ENCODE measurements at places on chromosomes 13 and 19.
A peak's percentile ranks its signal among the peaks of the same experiment; 100 is the strongest.

DNA sequence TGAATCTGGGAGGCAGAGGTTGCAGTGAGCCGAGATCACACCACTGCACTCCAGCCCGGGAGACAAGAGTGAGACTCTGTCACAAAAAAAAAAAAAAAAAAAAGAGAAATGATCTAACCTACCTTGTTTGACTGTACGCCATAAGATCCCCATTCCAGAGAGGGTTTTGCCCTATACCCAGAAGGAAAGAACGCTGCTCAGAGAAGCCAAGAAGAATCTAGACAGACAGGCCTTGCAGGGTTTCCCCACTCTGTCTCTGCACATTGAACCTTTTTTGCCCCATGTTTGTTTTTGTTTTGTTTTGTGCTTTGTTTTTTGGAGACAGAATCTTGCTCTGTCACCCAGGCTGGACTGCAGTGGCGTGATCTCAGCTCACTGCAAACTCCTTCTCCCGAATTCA is 7.4 kb upstream of the MAP1S start:
- no peak for DNase-seq

GRCh38 chr19:7575434-7576040 is 20.1 kb upstream of the CAMSAP3 start:
- peak; percentile 54 for DNase-seq

DNA sequence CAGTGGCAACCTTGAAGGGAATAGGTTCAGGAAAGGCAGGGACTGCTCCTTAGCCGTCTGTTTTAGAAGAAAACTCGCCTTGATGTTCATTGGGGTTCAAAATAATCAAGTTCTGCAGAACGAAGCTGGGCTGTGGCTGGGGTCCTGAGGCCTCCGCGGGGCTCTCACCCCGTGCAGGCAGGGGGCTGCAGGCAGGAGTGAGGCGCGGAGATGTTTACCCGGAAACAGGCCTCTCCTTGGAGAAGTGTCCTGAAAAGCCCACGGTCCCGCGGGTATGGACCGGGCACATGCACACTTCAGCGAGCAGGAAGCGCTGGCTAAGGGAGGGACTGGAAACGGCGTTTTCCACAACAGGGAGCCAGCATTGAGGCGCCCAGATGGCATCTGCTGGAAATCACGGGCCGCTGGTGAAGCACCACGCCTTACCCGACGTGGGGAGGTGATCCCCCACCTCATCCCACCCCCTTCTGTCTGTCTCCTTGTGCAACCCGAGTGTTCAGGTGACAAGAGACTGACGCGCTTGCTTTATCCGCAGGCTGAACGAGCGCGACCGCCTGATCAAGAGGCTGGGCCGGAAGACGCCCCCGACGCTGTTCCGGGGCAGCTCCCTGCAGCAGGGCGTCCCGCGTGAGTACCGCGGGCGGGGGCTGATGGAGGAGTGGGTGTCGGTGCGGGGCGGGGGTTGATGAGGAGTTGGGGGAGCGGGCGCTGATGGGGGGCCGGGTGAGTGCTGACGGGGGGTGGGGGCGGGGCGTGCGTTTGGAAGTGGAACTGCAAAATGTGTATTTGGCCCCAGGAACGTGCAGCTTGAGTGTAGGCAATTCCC is 39.6 kb downstream of the SHISA2 start:
- no peak for DNase-seq

DNA sequence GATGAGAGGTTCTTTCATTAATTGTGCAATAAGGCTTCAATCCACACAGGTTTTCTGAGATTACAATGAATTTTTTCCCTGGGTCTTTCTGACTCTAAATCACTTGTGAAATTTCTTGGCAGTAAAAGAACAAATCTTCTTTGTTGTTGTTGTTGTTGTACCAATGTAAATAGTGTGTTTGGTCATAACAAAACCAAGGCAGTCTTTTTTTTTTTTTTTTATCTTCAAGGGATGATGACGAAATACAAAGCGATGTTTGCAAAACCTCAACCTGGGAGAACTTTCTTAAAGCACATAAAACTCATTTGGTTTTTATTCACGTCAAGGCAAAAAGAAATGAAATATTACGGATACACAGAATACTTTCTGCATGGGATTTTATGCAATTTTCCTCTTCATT is 462.0 kb downstream of the LIG4 start:
- DNase-seq = no peak

DNA sequence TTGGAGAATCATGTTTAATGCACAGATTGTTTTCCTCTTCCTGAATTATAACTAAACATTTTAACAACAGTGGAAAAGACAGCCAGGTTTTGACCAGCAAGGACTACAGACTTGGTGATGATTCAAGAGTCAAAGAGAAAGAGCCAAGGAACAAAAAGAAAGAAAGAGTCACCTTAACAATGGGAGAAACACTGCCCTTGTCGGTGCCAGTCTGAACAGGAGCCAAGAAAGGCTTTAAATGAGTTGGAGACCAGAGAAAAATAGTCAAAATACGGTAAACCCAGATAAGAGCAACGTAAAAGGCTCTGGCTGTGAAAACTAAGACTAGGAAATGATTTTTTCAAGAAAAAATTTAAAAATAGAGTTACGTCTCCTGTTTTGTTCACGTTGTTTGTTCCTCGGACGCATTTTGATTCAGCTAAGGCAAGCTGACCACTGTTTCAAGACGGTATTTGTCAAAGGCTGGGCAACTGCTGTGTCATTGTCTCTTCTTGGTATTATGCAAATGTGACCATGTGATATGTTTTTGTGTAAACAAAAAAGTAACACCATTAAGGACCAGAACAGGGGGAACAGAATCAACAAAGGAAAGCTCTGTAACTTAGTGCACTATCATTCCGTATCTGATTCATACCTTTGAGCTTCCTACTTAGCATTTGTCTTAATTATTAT is 634.5 kb downstream of the LIG4 start:
- no peak for DNase-seq

DNA sequence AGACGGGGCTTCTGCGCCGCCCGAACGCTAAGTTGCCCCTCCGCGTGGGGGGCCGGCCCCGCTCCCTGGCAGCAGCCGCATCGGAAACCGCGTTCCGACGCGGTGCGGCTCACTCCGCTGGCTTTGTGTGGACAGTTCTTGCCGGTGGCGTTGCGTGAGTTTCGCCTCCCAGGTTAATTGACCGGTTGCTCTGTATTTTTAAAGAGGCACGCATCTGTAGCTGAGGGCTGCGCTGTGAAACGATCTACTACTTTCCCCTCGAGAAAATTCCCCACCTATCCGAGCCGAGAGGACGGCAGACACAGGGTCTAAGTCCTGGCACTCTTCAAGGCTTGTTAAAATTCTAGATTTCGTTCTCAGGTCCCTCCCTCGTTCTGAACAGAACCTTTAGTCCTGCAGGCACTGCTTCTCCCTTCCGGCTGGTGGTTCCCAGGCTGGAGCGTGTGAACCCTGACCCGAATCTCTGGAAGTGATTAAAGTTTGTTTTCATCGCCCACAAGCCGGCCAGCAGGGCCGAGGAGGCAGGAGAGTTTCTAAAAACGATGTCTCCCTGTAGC is 933 bp downstream of the ARHGEF7 start:
- no peak for DNase-seq

DNA sequence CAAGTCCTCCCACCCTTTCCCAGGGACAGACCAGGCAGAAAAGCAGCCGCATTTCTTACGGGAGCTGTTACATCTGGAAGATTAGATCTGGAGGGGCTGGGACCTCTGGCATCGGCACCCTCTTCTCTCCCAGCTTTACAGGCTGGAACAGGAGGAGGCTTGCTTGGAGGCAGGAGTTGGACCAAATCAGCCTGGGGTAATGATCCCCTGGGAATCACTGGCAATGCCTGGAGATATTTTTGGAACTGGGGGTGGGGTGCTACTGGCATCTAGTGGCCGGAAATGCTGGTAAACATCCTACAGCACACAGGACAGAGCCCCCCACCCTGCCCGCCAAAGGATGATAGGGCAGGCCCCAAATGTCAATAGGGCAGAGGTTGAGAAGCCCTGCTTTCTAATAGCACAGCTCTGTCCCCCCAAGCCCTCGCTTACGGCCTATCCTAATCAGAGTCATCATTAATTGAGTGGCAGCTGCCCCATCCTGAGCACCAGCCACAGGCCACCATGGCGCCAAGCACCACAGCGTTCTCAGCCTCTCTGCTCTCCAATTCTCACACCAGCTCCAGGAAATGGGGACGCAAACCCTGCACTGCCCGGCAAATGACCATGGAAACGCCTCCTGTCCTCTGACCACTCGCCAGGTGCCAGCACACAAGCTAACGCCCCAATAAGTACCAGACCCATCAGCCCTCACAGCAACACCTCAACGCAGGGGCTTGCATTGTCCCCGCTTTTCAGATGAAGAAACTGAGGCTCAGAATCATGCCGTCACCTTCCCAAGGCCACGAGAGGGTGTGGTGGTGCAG is 20.6 kb downstream of the LRRC4B start:
- DNase-seq = no peak

- no peak for DNase-seq
Measured at GRCh38 chr13:75804605-75805004, 168.5 kb downstream of the LMO7 start.

GRCh38 chr19:8403098-8403819 is 9.8 kb upstream of the MARCHF2 start:
- no peak for DNase-seq

- no peak for DNase-seq
Measured at GRCh38 chr13:36509369-36509768, 77.1 kb downstream of the CCNA1 start.

DNA sequence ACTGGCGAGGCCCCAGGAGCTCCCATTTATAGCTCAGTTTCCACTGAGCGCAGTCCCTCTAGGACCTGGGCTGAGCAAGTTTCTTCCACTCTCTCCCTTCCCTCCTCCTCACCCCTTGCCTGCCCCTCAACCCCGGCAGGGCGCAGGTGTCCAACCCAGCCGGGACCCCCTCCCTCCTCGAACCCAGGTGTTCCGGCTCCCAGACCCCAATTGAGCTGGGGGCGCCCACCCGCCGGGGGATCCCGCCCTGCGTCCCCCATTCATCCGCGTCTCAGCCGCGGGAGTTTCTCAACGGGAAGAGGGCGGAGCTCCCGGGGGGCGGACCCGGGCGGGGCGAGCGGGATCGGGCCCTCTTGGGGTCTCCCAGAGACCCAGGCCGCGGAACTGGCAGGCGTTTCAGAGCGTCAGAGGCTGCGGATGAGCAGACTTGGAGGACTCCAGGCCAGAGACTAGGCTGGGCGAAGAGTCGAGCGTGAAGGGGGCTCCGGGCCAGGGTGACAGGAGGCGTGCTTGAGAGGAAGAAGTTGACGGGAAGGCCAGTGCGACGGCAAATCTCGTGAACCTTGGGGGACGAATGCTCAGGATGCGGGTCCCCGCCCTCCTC is at the start of gene KIRREL2:
Gene KIRREL2 (plus strand): TSS at position 366 of the 604 bp plus-strand sequence. CDS start 209 bp downstream, at position 575.
- DNase-seq = no peak

GRCh38 chr13:32938907-32939306 is 77.3 kb upstream of the KL start:
- DNase-seq = no peak

- peak; percentile 74 for DNase-seq
Measured at GRCh38 chr19:46704379-46705076, 12.4 kb downstream of the PRKD2 start.

GRCh38 chr13:44955406-44955805 is 33.9 kb downstream of the NUFIP1 start:
- DNase-seq = no peak

DNA sequence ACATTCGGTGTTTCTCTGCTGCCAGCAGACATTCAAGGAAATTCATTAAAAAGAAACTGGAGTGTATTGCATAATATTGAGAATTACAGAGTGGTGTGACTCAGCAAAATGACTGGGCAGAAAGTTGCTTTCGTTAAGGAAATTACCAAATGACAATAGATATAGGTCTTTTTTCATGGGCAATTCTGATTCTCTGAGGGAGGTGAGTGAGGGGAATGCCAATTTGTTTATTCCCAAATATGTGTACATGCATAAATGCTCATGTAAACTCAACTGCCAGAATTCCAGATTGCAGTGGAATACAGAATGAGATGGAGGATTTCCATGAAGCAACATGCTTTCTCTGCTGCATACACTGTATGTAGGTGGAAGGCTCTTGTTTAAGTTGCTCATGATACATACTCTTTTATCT is 1730.1 kb downstream of the SLITRK5 start:
- DNase-seq = peak; percentile 15

GRCh38 chr13:100520936-100521850 is 67.4 kb downstream of the GGACT start:
- no peak for DNase-seq

GRCh38 chr13:33904431-33904830 is 86.5 kb downstream of the RFC3 start:
- DNase-seq = no peak

DNA sequence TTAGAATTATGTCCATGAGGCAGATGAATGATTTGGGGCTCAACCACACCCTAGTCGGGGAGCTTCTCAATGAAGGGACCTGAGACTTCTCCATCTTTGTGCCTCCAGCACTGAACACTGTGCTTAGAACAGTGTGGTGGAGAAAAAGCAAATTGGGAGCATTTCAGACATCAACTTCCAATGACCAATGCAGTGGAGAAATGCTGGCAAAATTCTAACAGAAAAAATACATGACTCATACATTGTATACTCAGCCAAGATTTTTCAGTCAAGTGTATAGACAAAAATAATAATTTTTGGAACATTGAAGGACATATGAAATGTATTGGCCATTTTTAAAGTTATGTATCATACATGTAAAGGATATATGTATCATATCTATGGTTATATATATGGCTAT is 134.7 kb downstream of the FGF14 start:
- DNase-seq = no peak

DNA sequence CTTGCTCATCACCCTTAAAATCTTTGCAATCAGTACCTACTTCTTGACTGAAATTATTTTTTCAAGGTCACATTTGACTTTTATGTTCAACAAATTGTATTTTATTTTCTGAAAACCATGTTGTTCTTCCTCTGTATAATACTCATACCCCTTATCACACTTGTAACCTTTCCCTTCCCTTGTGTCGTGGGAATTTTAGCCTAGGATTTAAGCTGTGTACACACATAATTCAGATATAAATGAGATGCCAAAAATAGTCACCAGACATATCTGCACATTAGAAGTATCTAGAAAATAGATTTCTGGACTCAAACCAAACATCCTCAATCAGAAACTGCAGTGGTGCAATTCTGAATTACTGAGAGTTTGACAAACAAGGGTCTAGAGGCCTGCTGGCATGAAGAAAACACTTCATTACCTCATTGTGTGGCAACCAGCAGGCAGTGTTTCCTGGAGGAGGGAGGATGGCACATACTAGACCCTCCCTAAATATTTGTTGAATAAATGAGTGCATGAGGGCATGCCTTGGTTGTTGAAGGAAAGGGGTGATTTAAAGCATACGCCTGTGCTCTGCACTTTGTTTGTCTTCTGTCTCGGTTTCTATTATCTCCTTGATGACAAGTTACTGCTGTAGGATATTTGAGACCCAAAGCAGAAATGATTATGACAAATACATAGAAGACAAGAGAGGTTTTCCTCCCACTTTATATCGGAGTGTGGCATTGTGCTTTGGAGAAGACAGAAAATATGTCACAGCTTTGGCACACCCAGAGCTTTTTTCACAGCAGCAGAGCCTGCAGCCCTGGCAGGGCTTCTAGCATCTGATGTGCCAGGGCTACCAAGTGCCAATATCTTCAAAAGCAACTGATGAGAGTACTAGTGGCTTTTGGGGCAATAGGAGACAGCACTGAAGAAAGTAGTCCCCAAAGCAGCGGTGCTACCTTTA is 881.1 kb downstream of the PCDH9 start:
- DNase-seq = no peak

GRCh38 chr13:45851956-45852355 is 403 bp upstream of the SIAH3 start:
- no peak for DNase-seq

GRCh38 chr13:49616676-49617065 is 11.6 kb upstream of the ARL11 start:
- no peak for DNase-seq

- peak; percentile 79 for DNase-seq
Measured at GRCh38 chr19:18304458-18305310, 18.2 kb downstream of the LSM4 start.

All from hematopoietic multipotent progenitor cell treated with erythropoietin and hydrocortisone succinate and interleukin-3 and kit ligand, for 8 days (in vitro differentiated cells).